ENCODE measurements at places on chromosomes 6 and 20. TPM values are rescaled to one million over a fixed set of nuclear protein-coding genes. Genes with fewer than 3 reads are reported as not detected.

EYS gene
- polyA plus RNA-seq = 0.04 TPM

SLC22A2 gene
- not detected for polyA plus RNA-seq

C4B gene
- polyA plus RNA-seq = 14.4 TPM

SLC17A9 gene
- polyA plus RNA-seq = 14.4 TPM

SCRT2 gene
- not detected for polyA plus RNA-seq

FAM217A gene
- polyA plus RNA-seq = not detected

GHRH gene
- not detected for polyA plus RNA-seq

RSPH3 gene
- 2.7 TPM for polyA plus RNA-seq

DNA sequence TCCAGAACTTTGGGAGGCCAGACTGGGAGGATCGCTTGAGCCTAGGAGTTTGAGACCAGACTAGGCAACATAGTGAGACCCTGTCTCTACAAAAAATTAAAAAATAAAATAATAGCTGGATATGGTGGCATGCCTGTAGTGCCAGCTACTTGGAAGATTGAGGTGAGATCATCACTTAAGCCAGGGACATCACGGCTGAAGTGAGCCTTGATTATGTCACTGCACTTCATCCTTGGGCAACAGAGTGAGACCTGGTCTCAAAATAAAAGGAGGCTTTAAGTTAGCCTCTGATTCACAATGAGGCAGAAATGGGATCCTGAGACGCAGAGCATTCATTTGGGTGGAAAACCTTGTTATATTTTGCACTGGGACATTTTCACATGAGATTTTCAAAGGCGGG is 57.0 kb downstream of the TULP4 start:
- no peak for DNase-seq

DNA sequence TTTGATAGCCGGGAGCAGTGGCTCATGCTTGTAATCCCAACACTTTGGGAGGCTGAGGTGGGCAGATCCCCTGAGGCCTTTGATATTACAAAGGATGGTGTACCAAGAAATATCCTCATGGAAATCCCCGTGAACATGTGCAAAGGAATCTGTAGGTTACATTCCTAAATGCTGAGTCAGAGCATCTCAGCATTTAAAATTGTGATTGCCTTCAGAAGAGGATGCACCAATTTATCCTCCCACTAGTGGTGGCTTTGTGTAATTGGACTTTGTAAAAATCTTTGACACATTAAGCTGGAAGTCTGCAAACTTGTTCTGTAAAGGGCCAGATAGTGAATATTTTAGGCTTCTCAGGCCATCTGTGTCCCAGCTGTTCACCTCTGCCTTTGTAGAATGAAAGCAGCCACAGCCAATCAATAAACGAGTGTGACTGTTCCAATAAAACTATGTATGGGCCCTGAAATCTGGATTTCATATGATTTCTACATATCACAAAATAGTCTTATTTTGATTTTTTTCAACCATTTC is 11.8 kb downstream of the TMEM14B start:
- DNase-seq = peak; percentile 59

GRCh38 chr6:51678905-51679620 is 408.4 kb downstream of the PKHD1 start:
- no peak for DNase-seq

- no peak for DNase-seq
Observed at GRCh38 chr6:131683479-131683878, 17.7 kb downstream of the OR2A4 start.

DNA sequence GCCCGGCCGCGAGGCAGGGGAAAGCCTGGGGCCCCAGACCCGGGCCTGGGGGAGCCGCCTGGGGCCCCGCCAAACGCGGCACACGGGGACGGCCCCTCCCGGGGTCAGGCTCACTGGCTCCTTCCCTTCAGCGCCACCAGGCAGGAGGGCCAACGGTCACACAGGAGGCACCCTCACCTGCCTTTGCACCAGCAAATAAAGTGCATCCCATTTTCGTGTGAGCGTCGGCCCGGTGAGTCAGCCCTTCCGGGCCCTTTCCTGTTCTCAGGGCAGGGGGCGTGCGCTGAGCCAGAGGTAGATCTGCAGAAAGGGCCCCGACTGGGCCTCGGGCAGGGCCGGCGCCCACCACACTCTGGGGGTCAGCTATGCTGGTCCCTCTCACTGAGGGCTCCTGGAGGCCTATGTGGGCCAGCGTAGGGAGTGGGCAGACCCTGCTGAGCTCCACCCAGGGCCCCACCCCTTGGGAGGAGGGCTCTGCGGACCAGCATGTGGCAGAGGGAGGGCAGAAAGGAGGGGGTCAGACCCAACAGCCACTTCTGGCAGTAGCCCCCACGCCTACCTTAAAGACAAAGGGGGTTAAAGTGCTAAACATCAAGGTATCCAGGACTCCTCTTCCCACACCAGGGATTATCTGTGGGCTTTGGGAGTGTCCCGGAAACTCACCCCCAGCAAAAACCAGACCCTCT is 931 bp upstream of the UCKL1 start:
- no peak for DNase-seq

DNA sequence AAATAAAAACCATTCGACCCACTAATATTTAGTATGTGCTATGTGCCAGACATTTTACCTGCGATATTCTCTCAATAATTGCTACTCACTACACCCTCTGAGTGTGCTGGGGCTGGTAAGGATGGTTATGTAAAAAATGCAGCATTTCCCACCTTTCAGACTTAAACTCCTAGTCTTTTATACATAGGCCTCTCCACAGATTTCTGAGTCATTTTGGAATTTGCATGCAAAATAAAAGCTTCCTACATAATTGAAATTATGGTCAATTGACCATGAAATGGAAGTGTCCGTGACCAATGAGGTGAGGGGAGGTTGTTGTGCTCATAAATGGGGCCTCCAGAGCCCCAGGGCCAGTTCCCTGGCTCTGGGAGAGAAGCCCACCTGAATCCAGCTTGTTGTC is 37.7 kb upstream of the MAFB start:
- DNase-seq = no peak

- DNase-seq = no peak
Observed at GRCh38 chr6:31308050-31308844, 36.4 kb upstream of the HLA-C start.

DNA sequence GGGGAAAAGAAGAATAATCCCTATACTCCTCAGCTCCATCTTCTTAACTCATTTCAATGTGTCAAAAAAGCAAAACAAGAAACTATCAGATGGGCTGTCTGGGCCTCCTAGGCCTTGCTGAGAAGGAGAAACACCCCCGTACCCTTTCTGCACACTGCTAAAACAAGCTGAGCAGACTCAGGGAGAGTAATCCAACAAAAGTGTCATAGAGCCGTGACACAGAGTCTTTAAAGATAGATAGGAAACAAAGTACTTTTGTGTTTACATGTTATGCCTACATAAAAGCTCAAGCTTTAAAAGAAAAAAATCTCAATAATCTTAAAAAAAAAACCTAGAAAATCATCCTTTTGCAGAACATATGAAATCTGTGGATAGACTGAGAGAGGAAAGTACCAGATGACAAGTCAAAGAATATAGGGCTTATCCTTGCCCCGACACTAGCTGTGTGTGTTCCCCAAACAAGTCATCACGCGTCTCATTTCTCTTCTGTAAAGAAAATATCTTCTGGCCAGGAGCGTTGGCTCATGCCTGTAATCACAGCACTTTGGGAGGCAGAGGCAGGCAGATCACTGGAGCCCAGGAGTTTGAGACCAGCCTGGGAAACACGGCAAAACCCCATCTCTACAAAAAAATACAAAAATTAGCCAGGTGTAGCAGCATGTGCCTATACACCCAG is 81.3 kb downstream of the MAP3K5 start:
- no peak for DNase-seq

- DNase-seq = no peak
Observed at GRCh38 chr6:61538801-61539200, 747.2 kb downstream of the KHDRBS2 start.

- DNase-seq = no peak
Observed at GRCh38 chr6:157226761-157227160, 96.6 kb downstream of the TMEM242 start.

- DNase-seq = no peak
Observed at GRCh38 chr6:30102414-30102969, 10.4 kb downstream of the TRIM31 start.

GRCh38 chr6:71410164-71410566 is 121.6 kb downstream of the OGFRL1 start:
- no peak for DNase-seq

- DNase-seq = no peak
Observed at GRCh38 chr6:79238919-79239318, 4.4 kb upstream of the HMGN3 start.

- DNase-seq = no peak
Observed at GRCh38 chr6:511488-512137, 120.1 kb downstream of the IRF4 start.
